ENCODE measurements at places on chromosomes 1 and 21.

- DNase-seq = no peak
Measured at GRCh38 chr1:196607981-196608380, 259 bp downstream of the KCNT2 start.

DNA sequence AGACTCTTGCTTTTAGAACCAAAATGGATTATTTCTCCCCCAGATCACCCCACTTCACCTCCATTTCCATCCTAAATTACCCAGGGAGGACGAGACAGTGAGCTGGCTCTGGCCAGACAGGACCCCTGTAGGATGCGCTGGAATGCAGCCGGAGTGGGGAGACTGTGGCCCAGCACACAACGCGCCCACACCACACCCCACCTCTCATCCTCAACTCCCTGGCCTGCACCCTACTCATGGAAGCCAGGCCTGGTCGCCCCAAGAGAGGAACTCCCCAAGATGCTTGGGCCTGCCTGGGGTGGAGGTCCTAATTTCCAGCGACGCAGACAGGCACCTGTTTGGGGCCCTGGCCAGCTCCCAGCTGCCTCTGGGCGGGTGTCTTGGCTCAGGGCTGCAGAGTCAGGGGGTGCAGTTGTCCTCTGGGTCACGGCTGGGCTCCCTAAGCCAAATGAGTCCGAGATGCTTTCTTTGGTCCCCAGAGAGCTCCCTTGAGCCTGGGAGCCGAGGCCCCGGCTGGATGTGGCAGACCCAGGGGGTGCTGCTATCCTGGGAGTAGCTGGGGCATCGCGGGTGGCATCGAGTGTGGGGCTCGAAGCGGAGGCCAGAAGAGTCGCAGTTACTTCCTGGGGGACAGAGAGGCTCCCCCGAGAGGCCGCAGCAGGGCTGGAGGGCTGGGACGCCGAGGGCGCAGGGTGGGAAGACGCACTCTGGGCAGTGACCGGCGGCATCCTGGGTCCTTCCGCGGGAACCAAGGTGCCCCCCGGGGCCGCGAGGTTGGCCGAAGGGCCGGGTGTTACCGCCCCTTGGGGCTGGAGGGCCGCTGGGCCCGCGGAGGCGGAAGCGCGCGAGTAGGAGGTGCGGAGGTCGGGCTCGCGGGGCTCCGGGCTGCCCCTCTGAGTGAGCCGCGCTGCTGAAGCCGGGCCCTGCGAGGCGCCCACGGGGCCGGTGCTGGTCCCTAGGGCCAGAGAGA, 10.4 kb downstream of the CLEC20A start:
- DNase-seq = no peak

DNA sequence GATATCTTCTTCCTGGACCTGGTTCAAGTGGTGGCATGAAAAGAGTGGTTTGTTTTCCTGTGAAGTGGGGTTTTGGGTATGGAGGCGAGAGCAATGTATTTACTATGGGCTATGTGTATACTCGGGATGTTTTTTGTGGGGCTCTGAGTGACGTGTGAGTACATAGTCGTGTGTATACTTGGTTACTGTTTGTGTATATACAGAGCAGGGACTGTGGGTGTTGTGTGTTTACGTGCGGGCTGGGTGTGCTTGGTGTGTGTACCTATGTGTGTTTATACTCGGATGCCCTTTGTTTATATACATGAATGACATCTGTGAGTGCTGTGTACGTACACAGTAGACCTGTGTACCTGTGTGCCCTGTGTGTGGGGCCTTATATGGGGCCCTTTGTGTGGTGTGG, 50.0 kb downstream of the YARS1 start:
- DNase-seq = no peak

- no peak for DNase-seq
Measured at GRCh38 chr1:147156642-147157041, 15.6 kb downstream of the PRKAB2 start.

GRCh38 chr1:24657781-24658180, 14.7 kb downstream of the SRRM1 start:
- DNase-seq = no peak

- no peak for DNase-seq
Measured at GRCh38 chr1:60888126-60888525, 194.2 kb upstream of the NFIA start.

- DNase-seq = no peak
Measured at GRCh38 chr1:203264052-203264501, 34.6 kb upstream of the CHIT1 start.

DNA sequence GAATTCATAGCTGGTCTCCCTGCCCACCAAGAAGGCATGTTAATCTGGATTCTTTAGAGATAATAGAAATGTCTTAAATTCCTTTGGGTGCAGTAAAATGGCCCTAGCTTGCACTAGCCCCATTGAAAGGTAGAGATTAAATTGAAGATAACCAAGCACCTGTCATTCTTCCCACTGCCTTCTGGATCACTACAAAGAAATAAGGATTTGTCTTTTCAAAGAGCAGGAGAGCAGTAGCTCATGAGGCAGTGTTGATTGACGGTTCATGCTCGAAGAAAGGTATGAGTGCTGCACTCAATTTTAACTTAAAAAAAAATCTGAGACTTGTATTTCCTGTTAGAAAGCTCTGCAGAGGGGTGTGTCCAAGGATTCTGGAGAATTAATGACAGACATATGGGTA, 74.9 kb upstream of the F3 start:
- DNase-seq = no peak

GRCh38 chr21:19010251-19010650, 606.7 kb upstream of the TMPRSS15 start:
- no peak for DNase-seq

- DNase-seq = no peak
Measured at GRCh38 chr1:8104278-8105236, 78.4 kb upstream of the ERRFI1 start.

DNA sequence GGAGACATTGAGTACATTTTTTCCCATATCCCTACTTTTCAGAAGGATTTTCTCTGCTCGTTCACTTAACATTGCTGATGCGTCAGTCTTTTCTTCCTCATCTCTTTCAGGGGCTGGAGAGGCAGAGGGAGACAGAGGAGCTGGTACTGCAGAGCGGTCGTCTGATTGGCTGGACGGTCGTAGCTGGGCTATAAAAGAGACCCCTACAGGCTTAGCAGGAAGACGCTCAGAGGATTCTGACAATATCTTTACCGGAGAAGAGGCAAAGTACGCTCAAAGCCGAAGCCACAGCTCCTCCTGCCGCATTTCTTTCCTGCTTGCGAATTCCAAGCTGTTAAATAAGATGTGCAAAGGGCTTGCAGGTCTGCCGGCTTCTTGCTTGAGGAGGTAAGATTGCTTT, at the start of gene RGS4:
Gene RGS4 (plus strand): TSS at position 220 of the 400 bp plus-strand sequence. CDS start 124 bp downstream, at position 344.
- no peak for DNase-seq

DNA sequence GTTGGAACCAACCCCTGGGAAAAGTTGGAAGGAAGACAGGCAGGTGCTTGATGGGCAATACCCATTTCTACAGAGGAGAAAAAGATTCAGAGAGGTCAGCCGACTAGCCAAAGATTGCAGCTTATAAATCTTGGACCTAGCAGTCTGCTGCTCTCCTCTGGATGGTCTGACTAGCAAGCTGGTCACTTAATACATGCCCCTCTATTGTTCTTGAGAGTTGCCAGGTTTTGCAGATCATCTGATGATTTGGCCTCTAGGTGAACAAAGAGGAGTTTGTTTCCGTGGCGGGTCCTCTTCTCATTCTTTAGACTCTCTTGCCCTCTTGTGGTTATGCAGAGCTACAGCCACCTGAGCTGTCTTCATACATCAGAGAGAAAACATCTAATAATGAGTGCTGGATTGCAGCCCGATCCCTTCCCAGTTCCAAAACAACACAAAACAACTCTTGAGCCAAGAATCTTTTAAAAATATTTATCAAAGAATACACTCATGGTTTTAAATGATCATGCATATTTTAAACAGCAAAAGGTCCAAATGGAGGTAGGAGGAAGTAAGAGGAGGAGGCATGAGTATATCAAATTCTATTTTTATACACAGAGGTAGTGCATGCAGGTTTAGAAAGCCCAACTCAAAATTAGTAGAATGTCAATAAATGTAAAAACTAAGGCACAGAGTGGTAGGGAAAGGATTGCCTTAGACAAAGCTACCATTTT, 115.7 kb downstream of the SLC30A10 start:
- DNase-seq = no peak

DNA sequence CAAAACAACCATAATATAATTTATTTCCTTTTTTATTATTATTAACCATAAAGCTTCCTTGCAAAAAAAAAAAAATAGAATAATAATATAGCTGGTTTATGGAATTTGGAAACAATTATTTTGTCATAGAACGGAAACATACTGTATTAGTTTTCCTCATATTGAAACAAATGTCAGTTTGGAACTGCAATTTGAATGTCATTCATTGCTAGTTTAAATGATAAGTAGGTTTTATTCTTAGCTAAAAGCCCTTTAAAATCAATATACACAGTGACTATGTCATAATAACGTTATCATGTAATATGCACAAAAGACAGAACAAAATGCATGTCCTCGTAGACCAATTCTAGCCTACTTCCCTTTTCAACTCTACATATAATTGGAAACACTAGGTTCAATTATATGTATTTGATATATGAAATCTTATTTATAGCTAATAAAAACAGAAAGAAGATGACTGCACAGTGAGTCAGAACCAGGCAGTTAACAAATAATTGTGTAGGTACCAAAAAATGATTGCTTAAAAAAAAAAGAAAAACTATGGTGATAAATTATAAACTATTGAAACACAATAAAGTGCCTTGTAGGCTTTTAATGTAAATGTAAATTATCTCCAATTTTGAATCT, 85.2 kb upstream of the EXO1 start:
- no peak for DNase-seq

- no peak for DNase-seq
Measured at GRCh38 chr1:188365874-188366273, 1537.1 kb downstream of the PLA2G4A start.

GRCh38 chr1:8409106-8409505, 91.2 kb downstream of the SLC45A1 start:
- no peak for DNase-seq

DNA sequence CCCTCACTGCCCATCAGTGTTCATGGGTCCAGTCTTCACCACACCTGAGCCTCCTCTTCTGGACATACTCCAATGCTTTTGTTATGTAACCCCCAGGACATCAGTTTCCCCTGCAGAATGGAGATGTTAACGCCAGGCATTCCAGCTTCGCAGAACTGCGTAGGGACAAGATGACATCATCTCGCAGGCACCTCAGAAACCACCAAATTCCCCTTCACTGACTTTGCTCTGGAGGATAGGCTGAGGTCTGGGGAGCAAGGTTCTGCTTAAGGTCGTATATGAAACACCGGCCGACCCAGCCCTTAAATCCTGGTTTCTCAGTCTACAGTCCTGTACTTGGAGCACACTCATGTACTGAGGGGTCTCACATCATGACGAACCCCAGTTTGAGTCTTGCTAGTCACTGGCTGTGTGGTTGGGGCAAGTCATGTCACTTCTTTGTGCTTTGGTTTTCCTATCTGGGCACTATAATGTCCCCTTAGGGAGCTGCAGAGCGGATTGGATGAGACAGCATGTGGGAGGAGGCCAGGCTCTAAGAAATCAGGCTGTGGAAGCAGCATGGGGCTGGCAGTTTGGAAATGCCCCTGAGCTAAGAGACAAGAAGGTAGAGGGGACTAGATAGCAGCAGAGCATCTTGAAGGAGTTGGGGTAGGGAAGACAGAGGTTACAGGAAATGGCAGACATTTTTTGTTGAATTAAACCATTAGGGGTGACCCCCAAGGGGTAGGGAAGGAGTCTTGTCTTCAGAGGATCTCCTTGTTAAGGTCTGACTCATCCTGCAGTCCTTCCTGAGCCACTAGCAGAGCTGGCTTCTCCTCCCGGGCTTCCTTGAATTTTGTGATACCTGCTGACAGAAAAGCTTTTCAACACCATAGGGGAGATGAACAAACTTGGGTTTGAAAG, 138.3 kb downstream of the FOXD2 start:
- DNase-seq = no peak

GRCh38 chr1:53393325-53393792, 65.5 kb upstream of the LRP8 start:
- DNase-seq = peak; percentile 67
